ENCODE measurements at places on chromosomes 2 and 18.
A peak's percentile ranks its signal among the peaks of the same experiment; 100 is the strongest.

GRCh38 chr18:8844721-8845148 lies 139.4 kb downstream of the MTCL1 start:
- DNase-seq: no peak

DNA sequence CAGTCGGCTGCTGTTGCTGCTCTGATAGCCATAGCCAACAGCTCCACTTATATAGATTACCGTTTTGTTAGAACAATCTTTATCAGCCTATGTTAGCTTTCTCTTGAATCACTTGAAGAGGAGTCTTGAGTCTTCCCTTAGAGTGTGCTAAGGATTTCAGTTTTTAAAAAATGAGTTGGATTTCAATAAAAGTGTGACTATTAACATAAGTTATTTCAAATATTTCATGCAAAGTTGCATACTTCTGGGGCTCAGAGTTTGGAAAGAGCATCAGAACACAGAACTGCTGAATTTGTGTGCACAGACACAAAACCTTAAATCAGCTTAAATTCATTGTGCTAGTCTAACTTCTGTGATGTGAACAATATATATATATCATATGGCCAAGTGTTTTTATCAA lies 174.7 kb downstream of the MTX2 start:
- no peak for DNase-seq

DNA sequence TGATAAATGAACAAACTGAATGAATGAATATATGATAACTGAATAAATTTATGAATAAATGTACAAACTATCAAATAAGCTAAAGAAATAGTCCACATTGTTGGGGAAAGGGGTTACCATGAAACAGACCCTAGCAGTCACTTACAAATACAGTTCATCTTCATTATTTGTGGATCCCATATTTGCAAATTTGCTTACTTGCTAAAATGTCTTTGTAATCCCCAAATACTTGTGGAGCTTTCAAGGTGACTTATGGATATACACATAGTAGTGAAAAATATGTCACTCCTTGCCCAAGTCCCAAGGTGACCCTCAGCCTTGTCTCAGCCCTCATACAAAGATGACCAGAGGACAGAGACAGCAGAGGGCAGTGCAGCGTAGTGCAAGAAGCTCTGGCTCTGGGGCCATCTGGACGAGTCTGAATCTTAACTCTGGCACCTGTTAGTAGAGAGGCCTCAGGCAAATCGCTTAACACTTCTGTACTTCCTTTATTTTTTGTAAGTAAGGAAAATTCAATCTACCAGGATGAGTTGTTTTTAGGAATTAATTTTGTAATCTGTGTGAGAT lies 3.1 kb downstream of the PAIP2B start:
- no peak for DNase-seq

- DNase-seq: no peak
Measured at GRCh38 chr18:9333441-9334328, 888 bp upstream of the TWSG1 start.

- peak; percentile 80 for DNase-seq
Measured at GRCh38 chr2:174607989-174608865, 10.6 kb upstream of the WIPF1 start.

DNA sequence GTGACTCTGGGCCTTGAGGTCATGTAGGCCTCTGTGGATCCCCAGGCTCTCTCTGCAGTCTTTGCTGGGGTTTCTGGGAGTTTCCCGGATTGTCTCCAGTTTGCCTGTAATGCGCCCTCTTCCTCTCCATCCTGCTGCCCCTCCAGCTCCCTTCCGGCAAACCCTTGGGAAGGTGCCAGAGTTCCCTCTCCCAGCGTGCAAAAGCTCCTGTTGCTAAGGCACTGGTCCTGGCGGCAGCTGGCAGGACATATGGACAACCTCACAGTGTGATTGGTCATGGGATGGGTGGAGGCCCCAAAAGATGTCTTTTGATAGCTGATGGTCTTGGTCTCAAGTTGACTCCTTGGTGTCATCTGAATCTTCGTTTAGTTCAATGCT lies 320.1 kb downstream of the CYP26B1 start:
- DNase-seq: no peak

- DNase-seq: no peak
Measured at GRCh38 chr2:43075054-43075593, 151.3 kb downstream of the ZFP36L2 start.

- no peak for DNase-seq
Measured at GRCh38 chr18:36350839-36351469, 53.4 kb downstream of the FHOD3 start.

GRCh38 chr2:121530212-121530705 lies 421 bp upstream of the RNU4ATAC start:
- DNase-seq: peak; percentile 83

DNA sequence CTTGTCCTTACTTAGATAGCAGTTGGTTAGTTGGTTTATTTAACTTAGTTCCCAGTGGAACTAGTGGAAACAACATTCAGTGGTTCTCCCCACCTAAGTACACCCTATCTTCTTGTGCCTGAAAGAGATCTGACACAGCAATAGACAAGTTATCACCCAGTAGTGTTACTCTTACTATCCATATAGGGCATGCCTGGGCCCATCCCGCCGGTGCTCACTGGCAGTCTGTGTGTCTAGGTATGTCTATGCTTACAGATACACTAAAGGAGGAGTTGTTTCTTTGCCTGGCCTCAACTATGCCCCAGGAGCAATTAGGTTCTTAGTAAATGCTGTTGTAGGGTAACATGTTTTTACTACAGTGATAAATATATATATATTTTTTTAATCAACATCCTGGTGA lies 12.0 kb upstream of the NRP2 start:
- no peak for DNase-seq

- peak; percentile 65 for DNase-seq
Measured at GRCh38 chr2:224948859-224949258, 93.4 kb downstream of the DOCK10 start.
